ENCODE measurements at places on chromosomes 5 and 9.

DNA sequence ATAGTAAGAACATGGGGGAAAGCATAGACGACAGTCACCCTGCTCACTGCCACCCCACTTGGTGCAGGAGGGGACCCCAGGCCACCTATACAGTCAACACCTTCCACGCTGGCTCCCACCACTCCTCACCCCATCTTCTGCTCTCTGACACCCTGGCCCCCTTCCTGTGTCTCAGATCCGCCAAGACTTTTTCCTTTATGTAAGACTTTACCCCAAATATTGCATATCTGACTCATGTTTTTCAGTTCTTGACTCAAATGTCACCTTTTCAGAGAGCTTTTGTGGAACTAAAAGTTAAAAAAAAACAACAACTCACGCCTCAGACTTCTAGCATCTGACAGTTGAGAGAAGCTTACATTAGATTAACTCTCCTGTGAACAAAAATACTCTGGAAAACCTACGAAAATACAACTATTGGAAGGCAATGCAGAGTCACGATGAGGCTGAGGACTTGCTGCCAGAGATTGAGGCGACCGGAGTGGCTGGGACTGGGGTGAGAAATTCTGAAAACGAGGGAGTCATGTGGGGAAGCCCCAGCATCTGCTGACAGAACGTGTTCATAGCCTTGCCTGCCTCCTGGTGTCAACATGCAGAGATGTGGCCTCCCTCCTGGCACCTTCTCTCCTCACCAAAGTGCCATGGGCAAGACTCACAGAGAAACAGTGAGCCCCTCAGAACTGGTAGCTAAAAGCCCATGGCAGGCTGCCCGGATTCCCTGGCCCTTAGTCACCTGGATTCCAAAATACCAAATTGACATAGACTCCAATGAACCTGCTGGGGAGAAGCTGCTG lies 22.4 kb upstream of the FCN2 start:
- DNase-seq, result no peak

DNA sequence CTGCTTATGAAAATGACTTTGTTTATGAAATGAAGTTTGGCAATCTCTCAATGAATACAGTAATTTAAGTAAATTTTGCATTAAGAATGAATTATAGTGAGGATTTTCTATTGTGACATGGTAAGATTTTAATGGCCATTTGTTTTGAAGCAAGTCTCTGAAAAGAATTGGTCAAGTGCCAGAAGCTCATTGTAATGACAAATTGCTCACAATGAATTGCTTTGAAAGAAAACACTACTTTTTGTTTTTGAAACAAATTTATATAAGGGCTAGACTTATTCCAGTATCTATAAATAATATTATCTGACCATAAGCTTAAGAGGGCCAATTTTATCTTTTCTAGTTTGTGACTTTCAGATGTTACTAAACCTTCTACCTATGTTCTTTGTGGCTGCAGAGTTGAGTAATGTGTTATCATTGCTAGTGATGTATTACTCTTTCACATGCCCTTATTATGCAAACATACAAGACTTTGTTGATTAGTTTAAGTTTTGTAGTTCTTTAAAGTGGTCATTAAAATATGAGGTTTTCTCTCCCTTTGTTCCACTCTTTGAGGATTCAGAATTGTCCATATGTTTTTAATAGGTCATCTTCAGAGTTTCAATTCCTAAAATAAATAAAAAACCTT lies 93.0 kb upstream of the ZNF608 start:
- DNase-seq, result no peak

DNA sequence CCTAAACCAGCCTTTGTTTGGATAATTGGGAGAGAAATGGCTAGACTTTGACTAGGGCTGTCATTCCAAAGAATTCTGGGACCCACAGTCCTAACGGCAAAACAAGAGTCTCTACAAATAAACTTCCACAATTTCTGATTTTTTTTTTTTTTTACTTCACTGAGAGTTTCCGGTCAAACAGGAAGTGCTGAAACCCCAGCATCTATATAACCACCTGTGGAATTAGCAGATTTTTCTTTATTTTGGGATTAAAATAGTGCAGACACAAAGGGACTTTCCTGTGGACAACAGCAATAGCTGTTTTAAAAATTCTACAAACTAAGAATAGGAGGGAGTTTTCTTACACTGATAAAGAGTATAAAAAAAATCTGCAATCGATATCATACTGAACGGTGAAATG lies 157.4 kb downstream of the ARSB start:
- no peak for DNase-seq

- DNase-seq, result no peak
These were observed 1.4 kb upstream of the PPP2CA start for GRCh38 chr5:134227259-134227658.

- no peak for DNase-seq
These were observed 84.6 kb downstream of the HMHB1 start for GRCh38 chr5:143896516-143896915.

DNA sequence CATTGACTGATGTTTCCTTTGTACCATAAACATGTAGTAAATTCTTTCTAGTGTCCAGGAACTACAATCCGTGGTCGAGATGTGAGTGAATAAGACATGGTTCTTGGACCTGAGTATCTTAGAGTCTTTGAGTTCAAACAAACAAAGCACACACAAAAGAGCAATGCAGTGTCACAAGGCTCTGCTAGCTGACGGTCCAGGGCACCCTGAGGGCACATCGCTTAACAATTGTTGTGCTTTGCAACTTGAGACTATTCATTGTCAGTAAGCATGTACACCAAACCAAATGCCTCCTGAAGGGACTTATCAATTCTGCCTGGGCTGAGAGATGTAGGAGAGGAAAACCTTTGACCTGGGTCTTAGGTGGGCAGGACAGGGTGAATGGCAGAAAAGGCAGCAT lies 84.8 kb downstream of the CAMK4 start:
- no peak for DNase-seq

DNA sequence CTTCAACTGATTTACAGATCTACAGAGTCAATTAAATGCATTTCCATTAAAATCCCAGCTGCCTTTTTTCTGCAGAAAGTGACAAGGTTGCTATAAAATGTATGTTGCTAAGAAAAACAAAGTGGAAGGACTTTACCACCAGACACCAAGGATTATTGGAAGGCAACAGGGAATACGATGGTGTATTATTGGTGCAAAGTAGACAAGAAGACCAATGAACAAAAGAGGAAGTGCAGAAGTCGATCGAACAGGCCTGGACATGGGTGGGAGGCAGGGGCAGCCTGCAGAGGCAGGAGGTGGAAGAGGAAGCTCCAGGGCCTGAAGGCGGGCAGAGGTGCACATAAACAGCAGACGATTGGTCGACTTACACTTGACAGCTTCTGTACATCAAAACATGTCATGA lies 10.6 kb upstream of the SLC6A19 start:
- no peak for DNase-seq

DNA sequence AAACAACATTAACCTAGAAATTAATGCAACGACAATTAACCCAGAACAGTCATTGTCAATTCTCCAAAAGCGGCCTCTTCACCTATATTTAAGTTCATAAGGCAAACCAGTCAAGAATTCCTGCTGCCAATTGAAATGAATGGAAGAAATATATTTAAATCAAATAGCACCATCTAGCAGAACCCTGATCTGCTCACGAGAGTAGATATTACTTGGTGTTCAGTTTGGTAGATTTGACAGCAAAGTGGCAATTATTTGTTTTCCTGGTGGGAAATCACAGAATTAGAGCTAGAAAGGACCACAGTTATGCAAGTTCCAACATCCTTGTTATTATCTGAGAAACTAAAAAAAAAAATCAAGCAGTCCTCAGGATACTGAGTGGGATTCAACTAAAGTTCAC lies 2.3 kb downstream of the SSBP2 start:
- no peak for DNase-seq

GRCh38 chr5:162654661-162655405 lies 587.3 kb downstream of the GABRG2 start:
- DNase-seq, result no peak

- no peak for DNase-seq
These were observed 43.5 kb upstream of the PJA2 start for GRCh38 chr5:109453251-109453650.

GRCh38 chr5:96657068-96657467 lies 5.1 kb upstream of the CAST start:
- DNase-seq, result no peak

DNA sequence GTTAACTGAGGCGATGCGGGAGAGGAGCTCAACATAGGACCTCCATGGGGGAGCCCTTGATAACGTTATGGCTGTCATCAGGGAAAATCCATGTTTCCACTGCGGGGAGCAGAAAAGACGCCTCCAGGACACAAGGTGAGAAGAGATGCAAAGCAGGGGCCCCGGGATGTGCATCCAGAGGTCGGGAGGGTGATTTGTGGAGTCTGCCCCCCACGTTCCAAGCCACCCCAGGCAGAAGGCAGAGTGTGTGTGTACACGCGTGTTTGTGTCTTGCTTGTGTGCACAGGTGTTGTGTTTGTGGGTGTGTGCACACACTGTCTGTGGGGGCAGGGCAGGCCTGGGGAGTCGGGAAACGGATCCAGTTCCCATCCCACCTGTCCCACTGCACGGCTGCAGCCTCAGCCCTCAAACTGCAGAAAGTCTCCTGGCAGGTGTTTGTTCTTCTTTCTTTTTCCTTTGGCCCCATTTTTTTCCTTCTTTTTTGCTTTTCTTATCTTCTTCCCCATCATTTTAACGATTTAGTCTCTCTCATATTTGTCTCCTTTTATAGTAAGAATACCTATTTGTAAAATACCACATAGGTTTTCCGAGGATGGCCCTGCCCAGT lies 17.4 kb upstream of the PLEKHG4B start:
- DNase-seq, result no peak

DNA sequence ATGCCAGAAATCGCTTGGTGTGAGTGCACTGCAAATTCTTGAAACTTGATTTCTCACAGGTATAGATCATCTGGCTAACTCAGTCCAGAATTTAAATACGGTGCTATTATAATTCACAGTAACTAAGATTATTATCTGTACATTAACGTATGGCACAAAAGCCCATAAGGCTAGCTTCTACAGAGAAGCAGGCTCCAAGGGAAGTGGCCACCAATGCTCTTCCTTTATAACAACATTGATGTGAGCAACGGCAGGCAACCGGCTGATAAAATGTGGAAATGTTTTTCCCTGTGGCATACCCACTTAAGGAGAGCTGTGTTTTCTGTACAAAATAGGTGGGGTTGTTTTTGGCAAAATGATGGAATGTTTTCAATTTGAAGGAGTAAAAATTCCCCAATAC lies 35.7 kb downstream of the SEMA4D start:
- DNase-seq, result no peak

- no peak for DNase-seq
These were observed 101.6 kb downstream of the FSTL4 start for GRCh38 chr5:133510634-133511262.

DNA sequence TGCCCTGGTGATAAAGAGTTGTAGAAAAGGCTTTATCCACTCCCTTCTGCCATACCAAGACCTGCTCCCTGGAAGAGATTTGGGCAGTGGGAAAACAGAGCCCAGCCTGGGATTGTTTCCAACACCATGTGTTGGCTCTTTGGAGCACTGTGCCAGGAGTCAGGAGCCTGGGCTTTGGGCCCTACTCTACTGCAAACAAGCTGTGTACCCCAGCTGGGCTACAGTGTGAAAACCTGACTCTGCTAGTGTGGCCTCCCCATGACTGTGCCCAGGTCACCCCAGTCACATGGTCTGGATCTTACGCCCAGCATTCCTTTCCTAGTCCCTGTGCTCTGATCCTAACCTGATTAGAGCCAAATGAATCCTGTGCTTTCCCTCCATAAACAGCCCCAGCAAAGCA lies 39.3 kb upstream of the SHB start:
- no peak for DNase-seq

DNA sequence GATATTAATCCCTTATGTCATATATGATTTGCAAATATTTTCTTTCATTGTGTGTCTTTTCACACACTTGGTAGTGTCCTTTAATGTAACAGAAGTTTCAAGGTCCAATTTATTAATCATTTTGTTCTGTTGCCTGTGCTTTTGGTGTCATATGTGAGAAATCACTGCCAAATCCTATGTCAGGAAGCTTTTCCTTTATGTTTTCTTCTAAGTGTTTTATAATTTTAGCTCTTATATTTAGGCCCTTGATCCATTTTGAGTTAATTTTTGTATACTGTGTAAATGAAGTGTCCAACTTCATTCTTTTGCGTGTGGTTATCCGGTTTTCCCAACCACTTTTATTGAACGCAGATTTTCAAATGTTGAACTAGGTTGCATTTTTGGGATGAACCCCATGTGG lies 6.1 kb upstream of the ZNF510 start:
- DNase-seq, result no peak

DNA sequence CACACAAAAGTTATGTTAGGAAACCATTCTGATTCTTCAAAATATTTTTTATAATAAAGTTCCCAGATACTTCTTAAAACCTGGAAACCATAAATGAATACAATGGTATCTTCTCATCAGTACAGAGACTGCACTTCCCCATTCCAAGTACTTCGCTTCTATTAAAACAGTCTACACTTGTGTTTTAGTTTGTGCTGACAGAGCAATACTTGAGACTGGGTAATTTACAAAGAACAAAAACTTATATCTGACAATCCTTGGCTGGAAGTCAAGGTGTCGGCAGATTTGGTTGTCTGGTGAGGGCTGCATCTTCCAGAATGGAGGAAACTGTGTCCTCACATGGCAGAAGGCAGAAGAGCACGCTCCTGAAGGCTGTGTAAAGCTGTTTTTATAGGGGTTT lies 70.1 kb downstream of the RFX3 start:
- DNase-seq, result no peak

GRCh38 chr5:141662028-141662427 lies 10.8 kb upstream of the FCHSD1 start:
- no peak for DNase-seq

DNA sequence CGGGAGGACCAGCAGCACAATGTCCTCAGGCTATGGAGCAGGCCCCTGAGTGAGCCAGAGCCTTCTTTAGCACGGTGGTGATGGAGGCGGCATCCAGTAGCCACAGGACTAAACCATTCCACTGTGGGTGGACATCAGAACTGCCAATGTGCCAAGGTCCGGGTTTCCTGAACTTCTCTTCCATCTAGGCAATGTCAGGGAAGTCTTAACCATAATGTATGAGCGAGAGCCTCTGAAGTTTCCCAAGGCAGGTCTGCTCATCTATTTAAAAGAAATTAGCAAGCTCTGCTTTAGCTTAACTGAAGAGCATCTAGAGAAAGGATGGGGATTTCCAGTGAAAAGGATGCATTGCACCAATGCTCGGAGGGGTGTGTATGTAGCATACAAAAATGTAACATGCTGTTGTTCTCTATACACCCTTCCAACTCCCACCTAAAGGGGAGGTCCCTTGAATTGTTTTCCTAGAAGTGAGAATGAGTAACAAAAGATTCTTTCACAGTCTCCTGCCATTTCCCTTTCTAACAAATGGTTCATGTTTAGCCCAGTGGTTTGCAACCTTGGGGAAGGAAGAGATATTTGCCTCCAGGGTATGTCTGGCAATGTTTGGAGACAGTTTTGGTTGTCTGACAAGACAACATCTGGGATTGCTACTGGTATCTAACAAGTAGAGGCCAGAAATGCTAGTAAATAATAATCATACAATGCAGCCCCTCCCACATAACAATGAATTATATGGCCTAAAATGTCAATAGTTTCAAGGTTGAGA lies 6.1 kb upstream of the RXFP3 start:
- no peak for DNase-seq

Data from activated CD4-positive, alpha-beta T cell treated with anti-CD3 and anti-CD28 coated beads for 24 hours (primary cell).